ENCODE measurements at places on chromosomes 5 and 9.

DNA sequence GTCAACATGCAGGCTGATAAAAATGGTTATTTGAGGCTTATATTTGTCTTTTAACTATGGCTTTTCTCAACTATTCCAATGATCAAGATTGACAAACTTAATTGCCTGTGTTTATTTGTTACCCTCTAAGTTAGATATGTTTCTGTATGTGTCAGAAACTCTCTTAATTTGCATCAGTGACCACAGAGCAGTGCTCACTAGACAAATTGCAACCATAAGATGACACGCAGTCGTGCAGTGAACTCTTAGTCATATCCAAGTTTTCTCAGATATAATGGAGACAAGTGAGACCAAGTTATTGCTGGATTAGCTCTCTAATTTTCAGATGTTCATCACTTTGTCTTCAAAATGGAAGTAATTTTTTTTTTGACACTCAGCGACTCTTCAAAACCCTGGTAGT is 342.2 kb upstream of the RFX3 start:
- DNase-seq, result no peak

DNA sequence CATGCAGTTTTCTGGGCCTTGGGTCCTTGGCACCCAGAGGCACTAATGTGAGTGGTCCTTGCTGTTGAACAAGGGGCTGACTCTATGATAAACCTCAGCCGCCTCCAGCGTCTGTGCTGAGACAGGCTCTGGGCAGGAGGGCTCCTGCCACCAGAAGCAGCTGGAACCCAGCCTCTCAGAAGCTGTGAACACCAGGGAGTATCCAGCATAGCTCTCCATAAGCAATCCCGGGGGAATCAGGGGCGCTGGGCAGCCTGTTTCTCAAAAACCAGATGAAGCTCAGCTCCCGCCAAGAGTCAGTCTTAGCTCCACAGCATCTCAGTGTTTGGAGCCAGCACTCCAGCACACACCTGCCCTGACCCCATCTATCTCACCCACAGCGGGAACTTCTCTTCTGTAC is 170.2 kb downstream of the HSPA4 start:
- DNase-seq, result no peak

GRCh38 chr9:4020038-4020754 is 279.7 kb downstream of the GLIS3 start:
- no peak for DNase-seq

- no peak for DNase-seq
Observed at GRCh38 chr9:40927260-40927631, 201.2 kb downstream of the FOXD4L6 start.

DNA sequence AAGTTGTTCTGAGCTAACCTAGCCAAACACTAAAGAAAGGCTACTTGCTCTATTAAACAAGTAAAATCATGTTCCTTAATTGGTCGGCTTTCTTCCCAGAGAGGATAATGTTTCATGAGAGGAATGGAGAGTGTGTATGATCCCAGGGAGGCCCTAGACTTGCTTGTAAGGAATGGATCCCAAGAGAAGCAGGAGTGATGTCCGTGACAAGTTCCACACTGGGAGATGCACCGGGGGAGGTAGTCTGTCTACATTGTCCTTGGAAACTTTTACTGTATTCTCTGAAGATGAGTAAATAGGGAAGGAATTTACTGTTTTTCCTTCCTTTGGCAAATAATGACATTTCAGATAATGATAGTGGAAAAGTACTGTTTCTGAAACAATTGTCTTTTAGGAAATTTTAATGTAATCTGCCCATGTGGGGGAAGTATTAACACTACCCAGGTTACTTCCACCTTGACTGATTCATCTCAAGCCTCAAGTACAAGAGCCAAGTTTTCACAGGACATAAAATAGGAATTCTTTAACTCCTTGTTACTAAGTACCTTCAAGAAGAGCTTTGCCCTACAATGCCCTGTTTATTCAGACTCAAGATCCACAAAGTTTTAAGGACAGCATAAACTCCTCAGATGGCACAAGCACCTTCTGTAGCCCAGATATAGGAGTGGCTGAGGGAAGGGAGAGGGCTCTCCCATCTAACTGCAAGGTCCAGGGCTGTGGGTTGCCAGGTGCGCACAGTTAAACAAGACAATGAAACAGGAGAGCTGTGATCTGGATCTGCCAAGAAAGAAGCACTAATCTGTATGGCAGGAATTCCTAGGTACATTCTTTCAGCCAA is 152.1 kb downstream of the GNA14 start:
- DNase-seq, result no peak

DNA sequence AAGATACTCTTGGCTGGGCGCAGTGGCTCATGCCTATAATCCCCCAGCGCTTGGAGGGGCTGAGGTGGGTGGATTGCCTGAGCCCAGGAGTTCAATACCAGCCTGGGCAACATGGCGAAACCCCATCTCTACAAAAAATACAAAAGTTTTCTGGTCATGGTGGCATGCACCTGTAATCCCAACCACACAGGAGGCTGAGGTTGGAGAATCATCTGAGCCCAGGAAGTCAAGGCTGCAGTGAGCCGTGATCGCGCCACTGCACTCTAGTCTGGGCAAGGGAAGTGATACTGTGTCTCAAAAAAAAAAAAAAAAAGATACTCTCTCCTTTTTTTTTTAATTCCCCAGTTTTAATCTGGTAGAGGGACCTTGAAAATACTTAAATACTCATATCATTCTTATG is 15.0 kb downstream of the ANKRD33B start:
- DNase-seq, result no peak

- no peak for DNase-seq
Observed at GRCh38 chr5:83503662-83504061, 32.1 kb downstream of the VCAN start.
